LHCN-M2 (cell line): ENCODE measurements at places on chromosomes 12 and 14. TPM values are rescaled to one million over a fixed set of nuclear protein-coding genes. Genes with fewer than 3 reads are reported as not detected.
A peak's percentile ranks its signal among the peaks of the same experiment; 100 is the strongest.

GRCh38 chr12:13373131-13373530, 176.6 kb downstream of the EMP1 start:
- no peak for DNase-seq

SLC17A8 gene
- total RNA-seq: not detected in 2 replicates

TDP1 gene
- total RNA-seq: 44.1 and 48.1 TPM in 2 replicates

AICDA gene
- total RNA-seq: not detected in 2 replicates

DNA sequence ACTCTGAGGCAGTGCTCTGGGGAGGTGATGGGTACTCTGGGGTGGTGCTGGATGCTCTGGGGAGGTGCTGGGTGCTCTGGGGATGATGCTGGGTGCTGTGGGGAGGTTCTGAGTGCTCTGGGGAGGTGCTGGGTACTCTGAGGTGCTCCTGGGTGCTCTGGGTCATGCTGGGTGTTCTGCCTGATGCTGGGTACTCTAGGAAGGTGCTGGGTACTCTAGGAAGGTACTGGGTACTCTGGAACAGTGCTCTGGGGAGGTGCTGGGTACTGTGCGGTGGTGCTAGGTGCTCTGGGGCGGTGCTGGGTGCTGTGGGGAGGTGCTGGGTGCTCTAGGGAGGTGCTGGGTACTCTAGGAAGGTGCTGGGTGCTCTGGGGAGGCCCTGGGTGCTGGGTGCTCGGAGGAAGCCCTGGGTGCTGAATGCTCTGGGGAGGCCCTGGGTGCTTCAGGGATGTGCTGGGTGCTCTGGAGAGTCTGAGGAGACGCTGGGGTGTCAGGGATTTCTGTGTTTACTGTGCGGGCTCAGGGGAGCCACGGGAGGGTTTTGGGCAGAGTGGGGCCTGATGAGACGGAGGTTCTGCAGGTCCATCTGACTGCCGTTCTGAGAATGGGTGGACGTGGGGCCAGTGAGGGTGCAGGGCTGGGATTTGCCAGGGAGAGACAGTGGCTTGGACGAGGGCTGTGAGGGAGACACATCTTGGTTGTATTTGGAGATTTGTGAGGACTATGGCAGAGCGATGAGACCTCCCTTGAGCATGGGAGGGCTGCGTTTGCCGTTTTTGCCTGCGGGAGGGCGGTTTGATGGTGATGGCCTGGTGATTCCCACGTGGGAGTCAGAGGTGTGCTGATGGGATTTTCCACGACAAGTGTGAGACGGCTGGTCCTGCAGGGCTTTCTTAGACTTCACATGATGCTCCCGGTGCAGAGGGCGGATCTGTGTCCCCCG, 30.0 kb downstream of the MMP17 start:
- no peak for DNase-seq

DNA sequence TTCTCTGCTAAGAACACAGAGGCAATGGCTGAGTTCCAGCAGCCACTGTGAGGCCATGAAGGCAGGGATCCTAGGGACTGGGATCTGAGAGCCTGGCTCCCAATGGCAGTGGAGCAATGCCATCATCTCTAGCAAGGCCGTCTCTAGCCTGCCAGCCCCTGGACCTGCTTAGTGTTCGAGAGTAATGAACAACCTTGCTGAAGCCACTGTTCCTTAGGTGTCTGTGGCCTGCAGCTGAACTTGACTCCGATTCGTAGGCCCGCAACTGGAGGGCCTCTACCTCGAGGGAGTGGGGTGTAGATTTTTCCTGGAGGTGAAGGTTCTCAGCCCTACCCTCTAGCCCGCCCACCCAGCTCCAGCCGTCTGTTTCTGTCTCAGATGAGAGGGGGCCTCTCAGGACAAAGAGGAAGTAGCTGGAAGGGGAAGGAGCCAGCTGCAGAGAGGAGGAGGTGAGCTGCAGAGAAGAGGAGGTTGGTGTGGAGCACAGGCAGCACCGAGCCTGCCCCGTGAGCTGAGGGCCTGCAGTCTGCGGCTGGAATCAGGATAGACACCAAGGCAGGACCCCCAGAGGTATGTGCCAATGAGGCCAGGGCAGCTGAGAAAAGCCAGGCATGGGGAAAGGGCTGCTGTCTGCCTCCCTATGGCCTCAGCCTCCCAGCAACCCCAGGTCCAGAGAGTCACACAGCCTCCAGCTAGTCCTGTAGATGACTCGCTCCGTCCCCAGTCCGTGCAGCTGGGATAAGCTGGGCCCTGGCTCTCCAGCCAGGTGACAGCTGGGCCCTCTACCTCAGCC, at the start of gene PLD4:
Gene PLD4 (plus strand): TSS at position 459 of the 793 bp plus-strand sequence. CDS start 2,262 bp downstream, outside the sequence.
- no peak for DNase-seq

- peak; percentile 37 for DNase-seq
Measured at GRCh38 chr12:4908684-4909409, 858 bp upstream of the KCNA1 start.

GLS2 gene
- total RNA-seq: not detected in 2 replicates

MYO1H gene
- not detected in 2 replicates for total RNA-seq

RNASE2 gene
- not detected in 2 replicates for total RNA-seq

SDR9C7 gene
- total RNA-seq: not detected in 2 replicates

- no peak for DNase-seq
Measured at GRCh38 chr14:100619396-100620254, 32.4 kb upstream of the BEGAIN start.

AHNAK2 gene
- 65.9 and 88.2 TPM in 2 replicates for total RNA-seq

DNA sequence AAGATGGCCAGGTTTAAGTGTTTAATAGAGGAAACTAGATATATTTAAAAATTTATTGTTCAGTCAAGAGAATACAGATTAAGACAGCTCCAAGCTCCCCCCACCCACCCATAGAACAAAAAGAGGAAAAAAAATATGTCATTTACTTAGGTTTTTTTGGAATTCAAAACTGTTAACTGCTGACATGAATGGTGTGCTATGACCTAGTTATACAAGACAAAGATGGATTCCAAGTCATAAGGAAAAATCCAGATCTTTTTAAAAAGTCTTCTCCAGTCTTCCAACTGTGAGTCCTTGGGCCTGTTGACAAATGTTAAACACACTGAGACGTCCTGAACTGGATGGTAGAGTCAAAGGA, 1.3 kb upstream of the SETD1B start:
- DNase-seq: no peak

DNA sequence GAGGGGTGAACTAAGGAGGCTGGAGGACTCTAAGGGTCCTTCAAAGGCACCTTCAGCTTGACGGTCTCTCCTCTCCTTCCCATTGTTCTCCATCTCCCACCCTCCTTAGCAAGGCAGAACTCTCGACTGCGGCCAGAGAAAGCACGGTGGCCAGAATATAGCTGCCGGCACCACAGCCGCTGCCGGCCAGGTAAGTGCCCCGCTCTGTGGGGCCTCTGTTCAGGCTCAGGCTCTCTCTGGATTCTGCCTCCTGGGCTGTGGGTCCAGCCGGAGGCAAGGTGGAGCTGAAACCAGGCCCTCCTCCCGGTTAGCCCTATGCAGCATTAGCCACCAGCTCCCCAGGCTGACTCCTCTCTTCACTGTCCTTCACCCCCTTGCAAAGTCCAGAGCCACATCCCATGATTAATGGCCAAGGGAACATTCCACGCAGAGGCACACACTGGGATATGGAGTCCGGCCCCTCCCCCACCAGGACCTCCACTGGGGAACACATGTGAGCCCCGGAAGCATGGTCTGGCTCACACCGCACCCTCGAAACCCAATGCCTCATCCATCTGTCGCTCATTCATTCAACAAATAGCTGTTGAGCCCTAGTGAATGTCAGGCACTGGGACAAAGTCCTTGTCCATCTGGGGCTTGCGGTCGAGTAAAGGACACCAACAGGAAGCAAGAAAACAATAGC, 25.2 kb downstream of the LTBP2 start:
- peak; percentile 87 for DNase-seq

DNA sequence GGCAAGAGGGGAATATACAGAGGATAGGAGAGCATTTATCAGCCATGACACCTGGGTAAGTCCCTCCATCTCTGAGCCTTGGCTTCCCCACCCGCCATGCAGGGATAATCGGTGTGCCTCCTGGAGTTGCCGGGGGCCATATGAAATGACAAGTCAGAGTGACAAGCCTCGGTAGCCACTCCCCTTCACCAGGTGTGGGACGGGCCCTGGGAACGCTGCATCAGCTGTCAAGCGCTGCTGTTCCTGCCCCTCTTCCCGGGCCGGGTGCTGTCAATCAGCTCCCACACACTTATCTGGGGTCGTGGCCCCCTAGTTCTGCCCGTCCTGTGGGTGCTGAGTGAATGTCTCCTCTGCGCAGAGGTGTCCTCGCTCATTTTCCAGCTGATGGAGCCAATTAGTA, 57.2 kb downstream of the MVK start:
- no peak for DNase-seq

DNA sequence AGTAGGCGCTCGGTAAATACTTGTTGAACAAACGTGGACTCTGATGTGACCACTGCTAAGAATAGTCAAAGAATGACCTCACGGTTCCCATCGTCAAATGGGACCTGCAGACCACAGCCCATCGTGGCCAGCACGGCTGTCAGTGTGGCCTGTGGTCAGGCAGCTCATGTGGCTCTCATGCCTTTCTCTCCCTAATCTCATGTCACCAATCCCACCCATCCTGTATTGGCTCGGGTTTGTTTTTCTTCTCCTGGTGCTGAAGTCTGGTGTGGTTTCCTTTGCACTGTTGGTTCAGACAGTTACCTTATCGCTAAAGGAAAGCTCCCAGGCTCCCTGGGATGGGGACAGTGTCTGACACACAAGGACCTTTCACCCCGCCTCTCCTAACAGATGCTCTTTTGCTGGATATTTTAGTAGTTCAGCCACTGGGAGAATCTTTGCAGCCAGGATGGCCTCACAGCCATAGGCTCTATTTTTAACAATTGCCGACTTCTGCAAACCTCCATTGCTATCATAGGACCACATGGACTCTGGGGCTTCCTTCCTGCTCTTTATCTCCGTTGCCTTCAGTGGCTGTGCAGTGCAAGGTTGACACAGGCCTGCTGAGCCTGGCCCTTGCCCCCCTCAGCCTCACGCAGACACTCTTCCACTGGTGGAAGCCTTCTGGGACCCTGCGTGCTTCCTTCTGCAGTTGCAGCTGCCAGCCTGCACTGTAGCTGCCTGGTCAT, 293.1 kb upstream of the FKBP4 start:
- DNase-seq: no peak

GRCh38 chr12:111161898-111162297, 207.0 kb downstream of the PHETA1 start:
- no peak for DNase-seq

- DNase-seq: no peak
Measured at GRCh38 chr14:93533842-93534241, 103.1 kb downstream of the UNC79 start.

ADSS1 gene
- total RNA-seq: 2.5 and 2.8 TPM in 2 replicates

- DNase-seq: no peak
Measured at GRCh38 chr12:60231303-60231702, 635.5 kb downstream of the SLC16A7 start.

PMCH gene
- total RNA-seq: not detected in 2 replicates

DNA sequence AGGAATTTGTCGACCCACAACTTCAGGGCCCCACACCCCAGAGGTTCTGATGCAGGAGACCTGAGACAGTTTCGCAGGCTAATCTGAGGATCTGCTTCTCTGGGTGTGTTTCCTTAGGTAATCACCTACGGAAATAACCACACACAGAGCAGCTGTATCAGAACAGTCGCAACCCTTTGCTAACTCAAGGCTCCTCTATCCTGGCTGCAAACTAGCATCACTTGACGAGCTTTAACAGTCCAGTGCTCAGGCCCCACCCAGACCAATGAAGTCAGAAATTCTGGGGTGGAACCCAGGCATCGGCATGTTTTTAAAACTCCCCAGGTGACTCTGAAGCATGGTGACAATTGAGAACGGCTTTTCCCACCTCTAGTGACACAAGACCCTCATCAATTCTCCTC, 20.7 kb downstream of the SLC7A7 start:
- DNase-seq: no peak

SLC39A9 gene
- total RNA-seq: 73.9 and 76.1 TPM in 2 replicates

CD69 gene
- total RNA-seq: not detected in 2 replicates

- no peak for DNase-seq
Measured at GRCh38 chr12:49397000-49397399, 29.7 kb downstream of the SPATS2 start.

- peak; percentile 27 for DNase-seq
Measured at GRCh38 chr14:104878582-104878981, 13.5 kb downstream of the CEP170B start.

CCDC38 gene
- not detected in 2 replicates for total RNA-seq
